ENCODE measurements at places on chromosomes 5 and 9. TPM values are rescaled to one million over a fixed set of nuclear protein-coding genes. Genes with fewer than 3 reads are reported as not detected.

Gene DAB2IP
- 47.1 TPM for total RNA-seq

Gene PCDHA1
- not detected for total RNA-seq

Gene PLAC8L1
- not detected for total RNA-seq

Gene OSMR
- total RNA-seq: 9.9 TPM

Gene FAM200C
- 3.3 TPM for total RNA-seq

Gene CDKN2A
- total RNA-seq: not detected

Gene MZB1
- 0.58 TPM for total RNA-seq

Gene C9orf153
- not detected for total RNA-seq

Gene PTPRD
- 0.66 TPM for total RNA-seq

Gene DPYSL3
- total RNA-seq: 18.0 TPM

Gene SPOCK1
- total RNA-seq: 23.7 TPM

Gene TRIM32
- total RNA-seq: 47.4 TPM

Gene MED22
- total RNA-seq: 9.5 TPM
